Memory B cell (primary cell): ENCODE measurements at places on chromosomes 11 and 22.

- no peak overlapping the region for H3K27ac ChIP-seq
- H3K36me3 ChIP-seq: no peaks in the 10 kb centered on the region
- peaks cover 7% of the 10 kb centered on the region for H3K27me3 ChIP-seq
- H3K4me1 ChIP-seq: no peaks in the 10 kb centered on the region
- DNase-seq: no peak
- no peak overlapping the region for H3K4me3 ChIP-seq
Measured at GRCh38 chr11:13120691-13121090, 111.6 kb downstream of the RASSF10 start.

DNA sequence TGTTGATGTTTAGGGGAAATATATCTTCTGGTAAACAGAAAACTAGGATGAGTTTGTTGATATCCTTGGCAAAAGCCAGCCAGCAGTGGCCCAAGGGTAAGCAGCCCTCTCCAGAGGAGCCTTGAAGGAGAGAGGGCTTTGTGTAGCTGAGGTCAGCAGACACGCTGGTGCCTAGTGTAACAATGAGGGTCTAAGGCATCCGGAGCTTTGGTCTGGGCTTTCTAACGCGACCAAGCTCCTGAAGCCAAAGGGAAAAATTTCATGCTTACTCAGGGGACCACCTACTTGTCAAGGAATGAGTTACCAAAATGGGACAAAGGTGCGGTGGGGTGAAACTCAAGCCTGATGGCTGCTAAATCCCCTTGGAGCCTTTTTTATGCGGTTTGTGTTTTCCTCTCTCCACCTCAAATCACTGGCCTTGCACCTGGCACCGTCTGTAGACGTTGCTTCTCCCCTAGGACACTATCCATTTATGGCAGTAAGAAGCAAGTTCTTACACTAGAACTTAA, 134.9 kb downstream of the DBX1 start:
- H3K27ac ChIP-seq: no peak overlapping the region
- peaks cover 6% of the 10 kb centered on the region for H3K27me3 ChIP-seq
- no peaks in the 10 kb centered on the region for H3K4me1 ChIP-seq
- no peak overlapping the region for H3K4me3 ChIP-seq
- H3K36me3 ChIP-seq: no peaks in the 10 kb centered on the region
- no peak for DNase-seq

DNA sequence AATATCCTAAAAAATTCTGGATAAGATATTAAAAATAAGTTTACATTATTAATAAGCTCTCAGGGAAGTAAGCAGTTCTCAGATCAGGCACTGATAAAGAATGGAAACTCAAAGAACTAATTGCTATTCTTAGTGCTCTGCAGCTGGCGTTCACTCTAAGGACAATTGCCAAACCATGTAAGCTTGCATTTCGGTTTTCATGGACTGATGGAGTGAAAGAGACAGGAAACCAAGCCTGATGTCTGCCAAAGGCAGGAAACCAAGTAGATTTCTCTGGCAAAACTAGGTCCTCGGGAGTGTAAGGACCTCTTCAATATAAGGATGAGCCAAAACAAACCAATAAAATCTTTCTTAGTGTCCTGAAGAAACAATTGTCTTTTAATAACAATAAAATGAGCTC, 355.2 kb downstream of the RAB38 start:
- H3K36me3 ChIP-seq: no peaks in the 10 kb centered on the region
- H3K27me3 ChIP-seq: no peaks in the 10 kb centered on the region
- H3K4me3 ChIP-seq: no peak overlapping the region
- no peak overlapping the region for H3K27ac ChIP-seq

GRCh38 chr22:37654563-37655251, 3.8 kb upstream of the PDXP start:
- no peak overlapping the region for H3K27ac ChIP-seq
- H3K4me1 ChIP-seq: peaks cover 14% of the 10 kb centered on the region

GRCh38 chr11:9972989-9973388, 309.1 kb downstream of the SWAP70 start:
- H3K4me3 ChIP-seq: no peak overlapping the region
- no peak overlapping the region for H3K27ac ChIP-seq
- H3K27me3 ChIP-seq: no peaks in the 10 kb centered on the region
- no peaks in the 10 kb centered on the region for H3K36me3 ChIP-seq
- DNase-seq: no peak

- no peak overlapping the region for H3K4me3 ChIP-seq
- no peaks in the 10 kb centered on the region for H3K4me1 ChIP-seq
- peaks cover 9% of the 10 kb centered on the region for H3K27me3 ChIP-seq
Measured at GRCh38 chr22:30159561-30160353, 79.5 kb downstream of the HORMAD2 start.

DNA sequence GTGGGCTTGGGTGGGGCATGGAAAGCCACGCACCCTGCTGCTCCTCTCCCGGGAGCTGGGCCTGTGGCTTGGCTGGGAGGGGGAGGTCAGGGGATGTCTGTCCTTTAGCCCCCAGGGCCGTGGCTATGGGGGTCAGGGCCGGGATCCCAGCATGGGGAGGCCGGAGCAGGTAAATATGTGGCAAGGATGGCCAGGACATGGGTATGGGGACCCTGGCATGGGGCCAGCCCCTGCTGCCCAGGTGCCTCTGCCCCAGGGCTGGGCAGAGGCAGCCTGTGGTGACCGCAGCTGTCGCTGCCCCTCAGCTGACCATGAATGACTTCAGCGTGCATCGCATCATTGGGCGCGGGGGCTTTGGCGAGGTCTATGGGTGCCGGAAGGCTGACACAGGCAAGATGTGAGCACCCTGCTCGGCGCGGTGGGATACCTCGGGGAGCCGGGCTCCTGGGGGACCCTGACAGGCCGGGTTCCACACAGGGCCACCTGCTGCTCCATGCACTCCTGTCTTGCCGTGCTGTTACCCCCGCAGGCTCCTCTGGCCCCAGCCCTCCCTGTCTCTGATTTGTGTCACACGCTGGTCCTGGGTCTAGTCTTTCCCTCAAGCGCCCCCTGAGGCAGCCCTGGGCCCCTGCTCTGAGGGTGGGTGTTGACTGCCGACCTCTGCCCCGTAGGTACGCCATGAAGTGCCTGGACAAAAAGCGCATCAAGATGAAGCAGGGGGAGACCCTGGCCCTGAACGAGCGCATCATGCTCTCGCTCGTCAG, 8.1 kb upstream of the ANKRD13D start:
- H3K36me3 ChIP-seq: peaks cover 17% of the 10 kb centered on the region
- no peaks in the 10 kb centered on the region for H3K27me3 ChIP-seq
- no peak overlapping the region for H3K4me3 ChIP-seq
- peaks cover 24% of the 10 kb centered on the region for H3K4me1 ChIP-seq

DNA sequence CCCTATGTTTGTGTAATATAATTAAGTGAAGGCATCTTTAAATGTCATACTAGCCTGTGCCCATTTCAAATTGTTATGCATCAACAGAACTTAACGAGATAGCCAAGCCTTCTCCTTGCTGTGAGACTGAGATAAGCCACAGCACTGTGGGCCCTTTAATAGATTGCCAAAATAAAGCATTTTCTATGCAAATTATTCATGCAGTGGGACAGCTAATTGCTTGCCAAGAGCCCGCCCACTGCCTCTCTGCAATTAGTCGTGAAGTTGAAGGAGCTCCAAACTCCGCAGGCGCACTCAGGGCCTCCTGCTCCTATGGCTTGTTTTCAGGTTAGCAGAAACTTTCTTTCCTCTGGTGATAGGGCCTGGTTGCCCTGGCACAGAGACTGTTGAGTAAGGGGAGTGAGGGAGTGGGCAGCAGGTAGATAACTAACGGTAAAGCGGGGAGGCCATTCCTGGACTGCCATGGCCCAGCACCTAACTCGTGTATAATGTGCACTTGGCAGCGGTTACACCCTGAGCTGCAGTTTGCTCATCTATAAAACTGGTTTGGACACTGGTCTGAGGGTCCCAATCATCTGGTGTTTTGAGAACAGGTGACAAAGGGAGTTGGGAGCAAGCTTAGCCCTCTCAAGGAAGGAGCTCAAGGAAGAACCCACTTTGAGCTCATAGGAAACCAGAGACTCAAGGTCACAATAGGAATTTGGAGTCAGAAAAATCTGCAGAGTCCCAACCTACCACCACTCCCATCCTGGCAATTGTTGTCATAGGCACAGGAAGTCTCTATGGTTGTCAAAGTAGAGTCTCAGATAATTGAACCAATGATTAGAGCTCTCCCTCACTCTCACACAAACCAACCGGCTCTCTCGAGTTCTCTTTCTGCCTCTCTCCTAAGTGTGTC, 33.9 kb upstream of the RIC3 start:
- peak overlapping the region; percentile 82 for H3K27ac ChIP-seq
- H3K36me3 ChIP-seq: no peaks in the 10 kb centered on the region
- no peak overlapping the region for H3K4me3 ChIP-seq
- DNase-seq: no peak
- H3K4me1 ChIP-seq: peaks cover 32% of the 10 kb centered on the region
- H3K27me3 ChIP-seq: no peaks in the 10 kb centered on the region

- H3K27me3 ChIP-seq: no peaks in the 10 kb centered on the region
- DNase-seq: peak; percentile 65
- H3K27ac ChIP-seq: no peak overlapping the region
- H3K4me3 ChIP-seq: no peak overlapping the region
- H3K36me3 ChIP-seq: peaks cover 15% of the 10 kb centered on the region
- H3K4me1 ChIP-seq: peaks cover 15% of the 10 kb centered on the region
Measured at GRCh38 chr11:9506489-9507276, 45.9 kb downstream of the ZNF143 start.

- peaks cover 2% of the 10 kb centered on the region for H3K4me1 ChIP-seq
- H3K4me3 ChIP-seq: no peak overlapping the region
- H3K36me3 ChIP-seq: no peaks in the 10 kb centered on the region
- H3K27ac ChIP-seq: no peak overlapping the region
- DNase-seq: no peak
- peaks cover 2% of the 10 kb centered on the region for H3K27me3 ChIP-seq
Measured at GRCh38 chr11:119567688-119568582, 145.0 kb upstream of the THY1 start.

DNA sequence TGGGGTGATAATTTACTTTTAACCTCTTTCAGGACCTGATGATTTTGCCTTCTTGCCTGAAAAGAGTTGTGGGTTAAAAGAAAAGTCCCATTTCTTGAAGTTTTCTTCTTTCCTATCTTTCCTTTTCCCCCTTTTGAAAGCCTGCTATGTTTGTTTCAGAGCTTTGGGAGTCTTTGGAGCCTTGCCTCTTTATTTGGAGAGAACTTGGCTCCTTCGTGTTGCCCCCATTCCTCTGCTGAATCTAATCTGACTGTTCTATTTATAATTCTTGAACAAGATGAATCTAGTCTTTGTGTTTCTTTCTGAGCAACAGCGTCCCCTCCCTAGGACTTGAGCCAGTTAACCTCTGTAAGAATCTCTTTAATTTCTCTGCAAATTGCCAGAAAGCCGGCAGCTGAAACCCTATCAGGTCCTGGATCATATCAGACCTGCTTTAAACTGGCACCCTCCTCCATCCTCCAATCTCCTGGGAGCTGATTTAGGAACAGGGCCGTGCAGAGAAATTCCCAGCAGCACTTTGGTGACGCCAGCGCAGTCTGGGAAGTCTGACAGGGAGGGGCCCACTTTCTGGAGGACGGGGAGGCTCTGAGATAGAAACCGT, 289.1 kb upstream of the SORL1-AS1 start:
- H3K4me1 ChIP-seq: no peaks in the 10 kb centered on the region
- H3K36me3 ChIP-seq: no peaks in the 10 kb centered on the region
- H3K27me3 ChIP-seq: peaks cover 6% of the 10 kb centered on the region
- H3K4me3 ChIP-seq: no peak overlapping the region
- H3K27ac ChIP-seq: no peak overlapping the region

- peaks cover 12% of the 10 kb centered on the region for H3K4me1 ChIP-seq
- H3K27ac ChIP-seq: no peak overlapping the region
- H3K4me3 ChIP-seq: peak overlapping the region; percentile 79
- peak; percentile 15 for DNase-seq
- H3K27me3 ChIP-seq: peaks cover 18% of the 10 kb centered on the region
- no peaks in the 10 kb centered on the region for H3K36me3 ChIP-seq
Measured at GRCh38 chr11:129278586-129279319, 86.6 kb upstream of the ARHGAP32 start.

- no peak for DNase-seq
- peaks cover 24% of the 10 kb centered on the region for H3K27me3 ChIP-seq
- H3K4me3 ChIP-seq: no peak overlapping the region
- no peaks in the 10 kb centered on the region for H3K36me3 ChIP-seq
Measured at GRCh38 chr11:18794956-18795355, 3.4 kb upstream of the PTPN5 start.
